ENCODE measurements at places on chromosomes 3 and 15.

DNA sequence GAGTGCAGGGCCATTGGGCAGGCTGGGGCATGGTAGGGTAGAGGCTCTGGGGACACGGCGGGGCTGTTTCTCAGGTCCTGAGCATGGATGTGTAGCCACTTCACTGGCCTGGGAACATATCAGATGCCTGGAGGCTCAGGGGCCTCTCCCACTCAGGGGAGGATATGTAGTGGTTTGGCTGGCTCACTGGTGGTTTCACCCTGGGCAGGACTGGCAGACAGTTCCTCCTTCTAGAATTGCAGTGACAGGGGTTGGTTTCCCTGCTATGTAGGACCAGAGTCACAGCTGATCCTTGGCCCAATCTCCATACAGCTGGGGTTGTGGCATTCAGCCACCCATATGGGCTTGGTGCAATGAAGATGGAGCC, 4.8 kb upstream of the ARHGAP31 start:
- DNase-seq, result no peak

- peak; percentile 8 for DNase-seq
These were observed 901 bp downstream of the ICE2 start for GRCh38 chr15:60477916-60478565.

DNA sequence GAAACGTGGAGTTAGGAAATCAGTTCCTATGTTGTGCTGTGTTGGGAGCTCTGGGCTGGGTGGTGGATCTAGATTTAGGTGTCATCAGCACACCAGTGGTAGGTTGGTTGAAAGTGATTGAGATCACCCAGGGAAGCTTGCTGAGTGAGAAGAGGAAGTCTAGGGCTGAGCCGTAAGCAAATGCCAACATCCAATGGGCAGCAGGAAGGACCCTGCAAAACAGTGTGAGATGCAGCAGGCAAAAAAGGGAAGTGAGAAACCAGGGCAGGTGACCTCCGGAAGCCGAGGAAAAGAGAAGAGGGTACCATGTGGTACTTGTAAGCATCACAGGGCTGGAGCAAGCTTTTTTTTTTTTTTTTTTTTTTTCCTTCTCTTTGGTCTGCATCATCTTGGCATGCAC, 15.9 kb upstream of the COPG1 start:
- no peak for DNase-seq

GRCh38 chr3:113211330-113212149, at the start of gene BOC:
Gene BOC (plus strand): TSS chr3:113211557. CDS start chr3:113249803, 38,246 bp downstream.
- DNase-seq, result no peak

DNA sequence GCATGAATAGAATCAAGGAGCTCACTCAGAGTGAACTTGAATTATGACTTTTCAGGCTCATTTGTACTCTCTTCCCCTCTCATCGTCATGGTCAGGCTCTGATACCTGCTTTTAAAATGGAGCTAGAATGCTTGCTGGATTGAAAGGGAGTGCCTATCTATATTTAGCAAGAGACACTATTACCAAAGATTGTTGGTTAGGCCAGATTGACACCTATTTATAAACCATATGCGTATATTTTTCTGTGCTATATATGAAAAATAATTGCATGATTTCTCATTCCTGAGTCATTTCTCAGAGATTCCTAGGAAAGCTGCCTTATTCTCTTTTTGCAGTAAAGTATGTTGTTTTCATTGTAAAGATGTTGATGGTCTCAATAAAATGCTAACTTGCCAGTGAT, 9.6 kb downstream of the CCNDBP1 start:
- DNase-seq, result no peak

- DNase-seq, result no peak
These were observed 996 bp downstream of the HCN4 start for GRCh38 chr15:73367624-73368300.

GRCh38 chr15:77122576-77122975, 51.7 kb upstream of the TSPAN3 start:
- no peak for DNase-seq

DNA sequence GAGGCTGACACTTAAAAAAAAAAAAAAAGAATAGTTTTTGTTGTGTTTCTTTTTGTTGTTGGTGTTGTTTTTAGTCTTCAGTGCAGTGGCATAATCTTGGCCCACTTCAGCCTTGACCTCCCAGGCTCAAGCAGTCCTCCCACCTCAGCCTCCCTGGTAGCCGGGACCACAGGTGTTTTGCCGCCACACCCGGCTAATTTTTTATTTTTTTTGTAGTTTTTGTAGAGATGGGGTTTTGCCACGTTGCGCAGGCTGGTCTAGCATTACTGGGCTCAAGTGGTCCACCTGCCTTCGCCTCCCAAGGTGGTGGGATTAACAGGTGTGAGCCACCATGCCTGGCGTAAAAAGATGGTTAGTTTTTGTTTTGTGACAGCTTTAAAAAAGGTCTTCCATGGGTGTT, 30.1 kb downstream of the IGF1R start:
- no peak for DNase-seq

DNA sequence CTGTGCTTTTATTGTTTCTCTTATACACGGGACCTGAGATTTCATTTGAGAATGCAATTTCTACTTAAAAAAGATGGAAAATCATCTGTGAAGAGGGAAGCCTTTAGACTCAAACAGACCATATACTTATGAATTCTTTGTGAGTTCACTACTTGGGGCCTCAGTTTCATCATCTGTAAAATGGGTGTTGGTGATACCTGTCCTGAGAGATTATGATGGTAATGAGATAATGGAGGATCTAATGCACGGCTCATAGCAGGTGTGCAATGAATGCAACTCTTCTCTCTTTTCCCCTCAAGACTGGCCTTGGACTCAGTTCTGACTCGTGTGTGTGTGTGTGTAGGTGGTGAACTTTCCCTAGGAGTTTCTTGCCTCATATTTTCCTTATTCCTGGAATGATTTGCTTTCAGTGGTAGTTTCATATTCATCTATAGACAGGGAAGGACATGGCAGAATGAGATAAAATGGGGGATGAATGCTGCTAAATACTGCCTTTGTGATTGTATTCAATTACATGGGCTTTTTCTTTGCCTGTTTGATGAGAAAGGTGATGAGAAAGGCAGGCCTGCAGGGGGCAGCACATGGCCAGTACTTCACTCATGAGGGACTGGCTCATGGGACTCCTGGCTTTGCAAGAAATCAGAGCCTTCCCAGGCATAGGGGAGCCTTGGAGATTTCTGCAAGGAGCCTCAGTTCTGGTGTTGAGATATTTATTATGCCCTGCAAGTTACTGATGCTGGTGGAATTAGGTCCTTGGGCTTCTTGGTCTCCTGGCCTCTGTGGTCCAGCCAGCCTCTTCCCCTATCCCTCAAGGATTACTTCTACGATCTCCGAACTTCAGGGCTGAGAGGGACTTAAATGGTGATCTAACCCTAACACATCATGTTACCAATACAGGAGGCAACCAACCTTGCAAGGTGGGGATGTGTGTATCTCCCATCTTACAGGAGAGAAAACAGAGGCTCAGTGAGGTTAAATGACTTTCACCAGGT, 70.7 kb downstream of the RPLP1 start:
- peak; percentile 49 for DNase-seq

DNA sequence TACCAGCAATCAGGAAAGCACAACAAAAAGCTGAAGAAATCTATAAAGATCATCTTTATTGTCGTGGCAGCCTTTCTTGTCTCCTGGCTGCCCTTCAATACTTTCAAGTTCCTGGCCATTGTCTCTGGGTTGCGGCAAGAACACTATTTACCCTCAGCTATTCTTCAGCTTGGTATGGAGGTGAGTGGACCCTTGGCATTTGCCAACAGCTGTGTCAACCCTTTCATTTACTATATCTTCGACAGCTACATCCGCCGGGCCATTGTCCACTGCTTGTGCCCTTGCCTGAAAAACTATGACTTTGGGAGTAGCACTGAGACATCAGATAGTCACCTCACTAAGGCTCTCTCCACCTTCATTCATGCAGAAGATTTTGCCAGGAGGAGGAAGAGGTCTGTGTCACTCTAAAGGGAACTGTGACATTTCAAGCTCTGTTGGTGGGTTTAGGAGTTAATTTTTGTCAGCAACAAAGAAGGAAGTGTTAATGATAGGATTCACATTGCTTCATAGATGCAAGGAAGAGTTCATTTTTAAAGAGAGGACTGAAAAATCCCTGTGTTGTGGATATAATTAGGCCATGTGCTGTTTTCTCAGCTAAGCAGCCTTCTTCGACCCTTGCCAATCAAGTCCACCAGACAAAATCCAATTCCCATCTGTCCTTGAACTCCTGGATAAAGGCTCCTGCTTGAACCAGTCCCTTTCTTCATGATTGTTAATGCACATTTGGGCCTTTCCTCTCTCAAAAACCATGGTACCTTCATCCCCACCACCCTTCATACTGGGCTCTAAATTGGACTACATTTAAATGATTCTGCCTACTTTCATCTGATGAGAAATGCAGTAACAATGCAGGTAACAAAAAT, 1.2 kb downstream of the GPR15 start:
- no peak for DNase-seq

DNA sequence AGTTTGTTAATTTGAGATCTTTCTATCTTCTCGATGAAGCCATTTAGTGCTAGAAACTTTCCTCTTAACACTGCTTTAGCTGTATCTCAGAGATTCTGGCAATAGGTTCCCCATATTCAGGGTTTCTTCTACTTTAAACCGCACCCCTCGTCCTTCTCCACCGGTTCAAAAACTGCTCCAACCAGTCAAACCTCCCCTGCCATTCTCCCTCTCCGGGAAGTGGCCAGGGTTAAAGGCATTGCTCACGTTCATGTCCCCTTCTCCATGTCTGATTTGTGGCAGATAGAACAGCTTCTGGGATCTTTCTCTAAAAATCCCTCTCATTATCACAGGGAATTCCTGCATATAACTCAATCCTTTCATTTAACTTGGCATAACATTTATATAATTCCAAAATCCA, 14.4 kb downstream of the ALDH1L1 start:
- no peak for DNase-seq

DNA sequence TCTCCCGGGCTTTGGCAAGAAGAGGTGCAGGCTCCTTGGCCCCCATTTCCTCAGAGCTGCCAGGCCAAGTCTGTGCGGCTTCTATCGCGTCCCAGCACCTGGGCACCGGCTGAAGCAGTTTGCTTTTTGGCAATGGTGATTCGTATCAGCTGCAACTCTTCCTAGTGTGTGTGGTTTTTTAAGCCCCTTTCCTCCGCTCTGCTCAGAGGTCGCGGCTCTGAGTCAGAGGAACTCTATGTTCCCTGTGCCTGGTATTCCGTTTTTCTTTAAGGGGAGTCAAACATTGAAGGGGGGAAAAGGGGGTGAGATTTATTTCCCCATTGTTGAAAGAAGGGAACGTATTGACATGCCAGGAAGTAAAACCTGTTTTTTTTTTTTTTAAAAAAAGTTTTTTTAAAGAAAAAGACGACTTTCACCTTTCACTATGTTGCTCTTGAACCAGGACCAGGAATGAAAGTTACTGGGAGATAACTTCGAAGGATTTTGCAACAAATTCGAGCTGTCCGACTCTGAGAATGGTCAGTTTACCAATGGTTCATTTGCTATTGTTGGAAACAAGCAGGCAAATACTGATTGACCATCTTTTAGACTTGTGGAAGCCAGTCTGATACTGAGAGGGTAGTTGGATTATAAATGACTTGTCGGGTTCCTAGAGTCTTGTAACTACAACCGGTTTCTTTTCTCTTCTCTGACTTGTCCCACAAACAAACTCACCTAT, 1.1 kb downstream of the ARMC8 start:
- peak; percentile 39 for DNase-seq

DNA sequence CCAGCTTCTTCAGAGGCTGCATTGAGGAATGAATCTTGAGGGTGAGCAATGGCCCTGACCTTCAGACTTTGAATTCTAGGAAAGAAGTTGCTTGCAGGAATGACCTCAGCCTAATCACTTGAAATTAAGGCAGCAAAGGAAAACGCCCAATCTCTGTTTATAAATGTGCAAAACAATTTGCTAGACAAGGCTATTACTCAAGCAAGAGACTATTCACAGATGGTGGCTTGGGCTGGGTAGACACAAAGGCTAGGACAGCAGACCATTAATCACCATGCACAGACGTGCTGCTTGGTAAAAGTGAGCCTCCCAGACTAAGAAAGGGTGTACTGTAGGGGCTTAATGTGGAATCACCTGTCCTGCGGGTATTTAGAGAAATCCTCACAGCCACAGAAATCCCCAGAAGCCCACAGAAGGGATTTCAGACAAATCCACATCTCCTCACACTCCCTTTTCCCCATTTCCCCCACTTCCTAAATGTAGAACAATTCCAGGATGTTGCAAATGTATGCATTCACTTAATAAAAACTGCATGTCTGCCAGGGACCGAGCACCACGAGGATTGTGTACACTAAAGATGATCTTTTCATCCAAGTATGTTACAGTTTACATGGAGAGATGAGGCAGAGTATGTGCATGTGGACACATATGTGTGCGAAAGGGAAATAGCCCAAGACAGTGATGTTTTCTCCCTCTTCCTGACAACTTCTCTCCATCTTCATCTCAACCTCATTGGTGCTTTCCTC, 259.5 kb downstream of the THSD4 start:
- no peak for DNase-seq

DNA sequence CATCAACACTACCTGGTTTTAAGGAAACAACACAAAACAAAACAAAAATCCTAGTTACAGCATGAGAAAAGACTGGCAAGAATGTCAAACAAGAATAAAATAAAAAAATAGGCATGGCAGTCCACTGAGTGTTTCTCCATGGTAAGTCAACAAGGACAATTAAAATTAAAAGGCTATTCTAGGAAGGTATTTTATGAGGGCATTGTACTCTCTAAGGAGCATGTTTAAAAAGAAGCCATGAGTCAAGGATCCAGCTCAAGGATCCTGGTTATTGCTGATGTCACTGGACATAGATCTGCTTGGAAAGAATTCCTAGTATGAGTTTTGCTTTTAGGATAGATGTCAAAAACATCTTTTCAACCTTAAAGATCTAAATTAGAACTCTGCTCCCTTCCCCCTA, 106.7 kb downstream of the MYO5A start:
- no peak for DNase-seq

GRCh38 chr15:75842722-75843677, at the start of gene UBE2Q2:
Gene UBE2Q2 (plus strand): TSS chr15:75843447. CDS start chr15:75843667, 220 bp downstream.
- DNase-seq, result peak; percentile 70

GRCh38 chr15:38647683-38648082, 83.1 kb upstream of the RASGRP1 start:
- DNase-seq, result no peak

DNA sequence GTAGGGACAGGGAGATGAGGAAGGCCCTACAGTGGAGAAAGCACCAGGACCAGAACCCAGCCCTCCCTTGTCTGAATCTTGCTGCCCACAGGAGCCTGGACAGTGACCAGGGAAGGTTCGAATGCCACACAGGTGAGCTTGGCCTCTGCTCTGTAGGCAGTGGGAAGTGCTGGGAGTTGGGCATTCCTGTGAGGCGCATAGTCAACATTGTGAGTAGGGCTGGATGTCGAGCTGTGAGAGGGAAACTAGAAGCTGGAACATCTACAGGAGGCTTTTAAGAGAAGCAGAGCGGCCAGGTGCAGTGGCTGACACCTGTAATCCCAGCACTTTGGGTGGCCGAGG, 20.3 kb upstream of the ALAS1 start:
- DNase-seq, result no peak

GRCh38 chr15:75145027-75145841, 56.4 kb upstream of the C15orf39 start:
- DNase-seq, result no peak

DNA sequence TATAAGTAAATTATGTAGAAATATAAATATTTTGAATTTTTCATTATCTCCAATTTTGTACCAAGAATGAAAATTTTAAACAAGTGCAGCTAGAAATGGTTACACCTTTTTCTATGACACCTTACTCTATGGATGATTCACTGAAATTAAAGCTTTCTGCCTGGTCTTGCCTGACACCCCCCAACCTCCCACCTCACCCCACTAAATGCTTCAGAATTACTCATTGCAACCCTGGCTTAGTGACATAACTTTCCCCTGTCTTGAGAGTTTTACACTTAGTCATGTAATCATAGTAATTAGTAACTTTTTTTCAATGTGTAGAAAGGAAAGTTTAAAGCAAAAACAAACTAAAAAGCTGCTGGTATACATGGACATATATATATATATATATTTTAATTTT, 42.0 kb upstream of the MEIS2 start:
- DNase-seq, result no peak
